ENCODE measurements at places on chromosomes 12 and 14.

- DNase-seq = no peak
Measured at GRCh38 chr14:91400696-91401095, 16.9 kb downstream of the CCDC88C start.

GRCh38 chr14:75969126-75969525 is 12.7 kb downstream of the TGFB3 start:
- no peak for DNase-seq

GRCh38 chr14:24438223-24439097 is 4.1 kb downstream of the SDR39U1 start:
- no peak for DNase-seq

- no peak for DNase-seq
Measured at GRCh38 chr12:108289350-108290161, 49.6 kb downstream of the CMKLR1 start.

- DNase-seq = no peak
Measured at GRCh38 chr14:85688006-85688405, 158.1 kb downstream of the FLRT2 start.

DNA sequence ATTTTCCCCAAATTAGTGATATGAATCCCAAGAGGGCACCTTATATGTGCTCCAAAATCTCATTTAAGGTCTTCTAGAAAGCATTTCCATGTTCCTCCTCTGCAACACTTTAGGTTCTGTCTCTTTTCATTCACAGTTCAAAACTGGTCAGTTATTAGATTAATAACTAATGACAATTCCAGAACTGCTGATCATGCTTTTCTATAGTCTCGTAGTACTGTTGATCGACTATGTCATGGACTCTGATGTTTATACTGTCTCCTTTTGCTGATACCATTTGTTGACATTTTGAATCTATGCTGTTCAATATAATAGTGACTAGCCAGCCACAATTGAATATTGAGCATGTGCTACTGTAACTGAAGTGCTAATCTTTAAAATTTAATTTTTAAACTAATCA is 728.3 kb downstream of the LRFN5 start:
- DNase-seq = no peak

DNA sequence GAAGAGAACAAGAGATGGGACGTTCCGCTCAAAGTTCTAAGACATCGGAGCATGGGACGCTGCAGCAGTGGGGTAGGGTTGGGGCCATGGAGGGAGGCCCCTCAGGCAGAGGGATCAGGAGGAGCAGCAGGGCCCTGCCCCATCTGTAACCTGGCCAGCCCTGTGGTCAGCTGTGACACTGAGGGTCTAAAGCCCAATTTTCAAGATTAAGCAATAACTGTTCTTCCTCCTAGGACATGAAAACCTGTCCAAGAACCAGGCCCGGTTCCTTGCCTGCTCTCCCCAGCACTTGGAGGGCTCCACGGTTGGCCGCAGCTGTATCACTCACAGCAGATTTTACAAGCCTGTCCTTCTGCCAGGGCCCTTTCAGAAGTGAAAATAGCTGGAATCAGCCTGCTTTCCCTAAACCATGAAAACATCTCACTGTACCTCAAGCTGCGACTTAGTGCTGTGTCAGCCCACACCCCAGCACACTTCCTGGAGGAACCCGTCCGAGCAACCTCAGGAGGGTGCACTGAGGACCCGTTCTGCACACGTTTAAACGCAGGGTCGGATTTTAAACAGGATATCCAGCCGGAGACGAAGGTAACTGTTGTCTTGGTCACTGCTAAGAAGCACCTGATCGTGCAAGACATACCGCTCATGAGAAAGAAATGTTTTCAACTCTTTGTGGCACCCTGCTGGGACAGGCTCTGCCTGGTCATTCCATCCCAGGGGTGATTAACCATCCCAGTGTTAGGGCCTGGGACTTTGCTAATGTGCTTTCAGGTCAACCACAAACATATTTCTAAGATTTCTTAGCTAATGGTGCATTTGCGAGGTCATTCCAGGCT is 201.9 kb upstream of the DIO3 start:
- peak; percentile 33 for DNase-seq

GRCh38 chr12:45259675-45260074 is 43.8 kb downstream of the ANO6 start:
- DNase-seq = no peak

DNA sequence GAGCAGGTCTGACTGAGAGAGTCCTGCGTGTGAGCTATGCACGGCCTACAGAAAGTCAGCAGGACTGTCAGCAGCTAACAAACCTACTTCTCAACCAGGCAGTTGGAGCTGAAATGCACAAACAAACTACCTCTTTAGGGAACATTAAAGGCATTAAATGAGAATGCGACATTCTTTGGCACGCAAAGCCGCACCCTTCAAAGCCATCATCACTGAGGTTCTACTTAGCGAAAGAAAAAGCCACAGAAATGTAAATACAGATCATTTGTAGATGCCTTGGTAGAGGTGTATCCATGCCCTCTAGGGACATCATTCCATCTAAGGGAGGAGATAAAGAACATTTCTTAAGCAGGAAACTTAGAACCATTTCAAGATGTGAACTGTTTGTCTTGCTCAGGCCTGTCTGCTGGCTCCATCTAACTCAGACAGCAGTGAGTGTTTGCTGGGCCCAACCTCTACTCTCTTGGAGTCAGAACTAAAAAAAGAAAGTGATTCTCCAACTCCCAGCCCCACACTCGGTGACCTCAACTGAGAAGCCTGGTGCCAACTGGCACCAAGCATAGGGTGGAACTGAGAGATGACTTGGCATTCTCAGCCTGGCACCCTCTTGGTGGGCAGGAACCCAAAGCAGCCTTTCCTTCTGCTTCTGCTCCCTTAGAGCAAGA is 63.5 kb upstream of the MBIP start:
- DNase-seq = no peak

DNA sequence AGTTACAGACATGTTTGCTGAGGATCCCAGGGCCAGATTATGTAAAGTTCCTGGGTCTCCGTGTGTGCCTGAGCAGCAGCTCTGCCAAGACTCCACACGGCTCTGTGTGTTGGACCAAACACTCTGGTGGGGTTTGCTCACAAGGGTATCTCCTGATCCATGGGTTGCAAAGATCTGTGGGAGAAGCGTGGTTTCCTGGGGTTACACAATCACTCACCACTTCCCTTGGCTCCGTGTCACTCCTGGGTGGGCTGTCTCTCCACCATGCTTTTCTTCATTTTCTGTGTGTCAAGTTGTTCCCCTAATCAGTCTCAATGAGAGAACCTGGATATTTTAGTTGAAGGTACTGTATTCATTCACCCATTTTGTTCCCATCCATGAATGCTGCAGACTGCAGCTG is 1088.8 kb downstream of the FSCB start:
- no peak for DNase-seq

DNA sequence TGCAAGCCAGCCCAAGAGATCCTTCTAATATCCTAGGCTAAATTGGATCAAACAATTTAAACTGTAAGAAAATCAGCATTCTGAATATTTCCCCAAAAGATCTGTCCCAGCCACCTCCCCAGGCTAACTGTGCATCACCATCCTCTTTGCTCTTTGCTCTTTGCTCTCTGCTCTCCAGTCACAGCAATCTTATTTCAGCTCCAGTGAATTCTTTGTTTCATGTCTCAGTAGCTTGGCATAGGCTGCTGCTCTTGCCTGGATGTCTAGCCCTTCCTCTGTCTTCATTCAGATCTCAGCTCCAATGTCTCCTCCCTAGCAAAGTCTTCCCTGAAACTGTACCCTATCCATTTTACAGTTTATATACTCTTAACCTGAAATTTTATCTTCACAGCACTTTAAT is 399.8 kb upstream of the USP15 start:
- DNase-seq = no peak

DNA sequence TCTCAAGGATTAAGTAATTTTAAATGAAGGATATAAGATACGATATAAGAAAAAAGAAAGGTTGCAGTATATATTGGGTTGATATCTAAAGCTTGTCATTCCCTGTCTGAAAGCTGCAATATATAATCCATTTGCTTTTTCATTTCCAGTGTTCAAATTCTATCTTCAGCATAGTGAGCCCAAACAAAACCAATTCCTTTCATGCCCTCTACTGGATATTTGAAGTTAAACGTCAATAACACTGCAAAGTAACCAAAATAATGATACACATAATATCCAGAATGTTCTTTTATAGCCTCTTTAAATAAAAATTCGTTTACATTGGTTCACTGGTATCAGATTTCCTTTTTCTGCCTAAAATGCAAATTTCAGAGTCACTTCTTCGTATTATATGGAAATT is 64.5 kb upstream of the DAAM1 start:
- peak; percentile 29 for DNase-seq

DNA sequence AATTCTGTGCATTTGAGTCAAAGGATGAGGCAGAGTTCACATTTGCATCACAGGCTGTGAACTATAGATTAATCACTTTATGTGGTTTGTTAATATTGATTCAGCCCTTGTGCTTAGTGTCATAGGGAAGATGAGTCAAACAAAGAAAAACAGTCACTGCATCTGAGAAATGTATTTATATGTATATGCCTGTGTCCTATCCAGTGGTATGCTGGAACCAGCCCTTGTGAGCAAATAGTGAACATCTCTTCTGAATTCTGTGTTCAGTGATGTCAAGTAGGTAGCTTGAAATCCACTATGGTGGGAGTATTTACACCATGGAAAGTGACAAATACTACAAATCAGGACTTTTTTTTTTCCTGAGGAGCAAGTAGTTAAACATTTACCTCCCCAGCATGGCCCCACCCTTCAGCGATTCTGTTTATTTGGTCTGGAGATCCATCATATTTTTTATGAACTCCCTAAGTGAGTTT is 128.5 kb downstream of the HMGA2 start:
- no peak for DNase-seq

GRCh38 chr14:83548061-83548839 is 1981.7 kb upstream of the FLRT2 start:
- DNase-seq = no peak

GRCh38 chr14:80988192-80988591 is 32.8 kb downstream of the TSHR start:
- no peak for DNase-seq

- DNase-seq = no peak
Measured at GRCh38 chr14:47392326-47392725, 283.1 kb downstream of the MDGA2 start.

DNA sequence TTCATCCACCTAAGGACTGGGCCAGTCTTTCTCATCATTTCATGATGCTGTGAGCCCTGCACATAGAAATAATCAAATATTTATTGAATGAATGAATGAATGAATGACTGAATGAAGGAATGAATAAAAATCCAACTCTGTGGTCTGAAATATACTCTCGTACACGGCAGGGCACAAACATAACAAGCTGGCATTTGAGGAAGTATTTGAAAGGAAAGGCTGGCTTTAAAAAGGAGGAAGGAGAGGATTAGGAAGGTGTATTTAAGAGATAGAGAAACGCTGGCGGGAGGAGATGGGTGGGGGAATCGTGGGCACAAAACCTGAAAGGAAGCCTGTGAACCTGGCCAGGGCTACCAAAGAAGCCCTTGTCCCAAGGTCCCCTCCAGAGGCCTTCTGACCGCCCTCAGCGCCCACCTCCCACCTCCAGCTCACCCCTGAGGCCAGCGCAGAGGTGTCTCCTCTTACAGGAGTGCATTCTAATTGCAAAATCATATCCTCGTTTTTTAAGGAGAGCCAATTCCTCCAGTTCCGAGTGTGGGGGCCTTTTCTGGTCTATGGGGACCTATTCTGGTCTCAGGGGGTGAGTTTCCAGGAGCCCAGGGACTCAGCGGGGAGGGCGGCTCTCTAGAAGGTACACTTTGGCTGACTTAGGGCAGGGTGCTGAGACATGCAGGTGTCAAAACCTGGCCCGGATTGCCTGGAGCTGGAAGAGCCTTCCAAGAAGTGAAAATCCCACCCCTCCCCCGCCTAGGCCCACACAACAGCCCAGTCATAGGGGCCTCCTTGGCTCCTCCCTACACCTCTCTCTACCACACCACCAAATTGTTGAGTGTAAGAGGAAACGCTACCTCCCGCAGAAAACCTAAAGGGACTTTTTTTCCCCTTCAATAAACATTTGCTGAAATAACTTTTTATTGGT is 8.7 kb upstream of the JDP2 start:
- peak; percentile 23 for DNase-seq

DNA sequence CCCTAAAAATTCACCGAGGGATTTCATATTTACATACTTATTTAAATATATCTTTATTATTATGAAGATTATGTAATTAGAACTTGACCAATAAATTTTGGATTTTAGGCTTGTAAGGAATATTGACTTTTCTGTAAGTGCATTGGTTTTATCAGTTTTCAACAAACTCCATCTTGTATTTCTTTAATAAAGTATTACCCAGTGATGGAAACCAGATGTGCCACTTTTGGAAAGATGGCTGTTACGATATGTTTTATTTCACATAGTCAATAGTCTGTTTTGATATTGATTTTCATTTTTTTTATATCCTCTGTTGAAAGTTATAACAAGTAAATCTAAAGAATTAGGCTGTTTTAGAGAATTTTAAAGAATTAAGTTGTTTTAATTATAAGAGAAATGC is 1.8 kb downstream of the MON2 start:
- no peak for DNase-seq

- no peak for DNase-seq
Measured at GRCh38 chr14:33951183-33951840, 438 bp upstream of the EGLN3 start.

- no peak for DNase-seq
Measured at GRCh38 chr12:91219919-91220318, 37.3 kb upstream of the DCN start.

DNA sequence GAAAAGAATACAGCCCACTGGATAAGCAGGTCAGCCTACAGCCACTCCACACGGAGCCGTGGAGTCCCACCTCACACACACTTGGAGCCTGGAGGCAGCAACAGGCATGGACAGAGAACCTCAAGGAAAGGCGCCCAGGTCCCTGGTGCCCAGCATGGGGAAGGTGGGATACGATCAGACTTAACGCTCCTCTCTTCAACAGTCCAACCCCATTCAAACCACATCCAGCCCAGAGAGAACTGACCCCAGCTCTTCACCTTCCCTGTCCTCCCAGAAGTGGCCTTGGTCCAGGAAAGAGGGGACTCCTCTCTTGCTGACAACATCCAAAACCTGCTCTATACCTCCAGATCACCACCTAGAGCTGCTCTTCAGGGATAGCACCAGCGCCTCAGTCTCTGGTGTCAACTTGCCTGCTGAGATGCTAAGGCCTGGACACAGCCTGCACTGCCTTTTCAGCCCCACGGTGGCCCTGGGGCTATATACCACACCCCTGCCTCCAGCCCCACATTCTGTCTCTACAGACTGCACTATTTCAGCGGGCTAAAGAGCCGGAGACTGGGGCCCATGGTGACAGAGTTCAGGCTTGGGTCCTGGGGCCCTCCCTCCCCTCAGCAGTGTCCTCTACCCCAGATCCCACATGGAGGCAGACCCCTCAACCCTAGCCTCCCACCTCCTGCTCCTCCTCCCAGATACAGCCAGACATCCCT is 7.0 kb downstream of the ADCY6 start:
- DNase-seq = no peak

All from NCI-H510A treated with DMSO at 0.1 percent for 48 hours (cell line).